ENCODE measurements at places on chromosomes 13 and 19.

DNA sequence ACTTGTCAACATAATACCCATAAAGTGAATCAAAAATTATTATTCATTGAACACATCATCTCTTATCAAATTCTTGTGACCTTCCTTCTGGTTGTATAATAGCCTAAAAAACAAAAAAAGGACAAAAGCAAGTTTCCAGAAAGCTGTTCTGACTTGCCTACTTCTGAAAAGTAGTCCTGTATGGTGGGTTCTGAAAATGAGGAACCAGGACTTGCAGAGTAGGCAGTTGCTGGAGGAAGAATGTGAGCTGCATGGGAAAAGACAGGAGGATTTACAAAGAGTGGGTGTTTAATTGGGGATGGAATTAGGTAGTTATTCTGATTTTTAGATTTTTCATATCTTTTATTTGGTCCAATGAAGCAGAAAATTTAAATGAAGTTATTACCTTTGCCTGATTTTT, 56.7 kb downstream of the RCBTB2 start:
- no peak for DNase-seq

DNA sequence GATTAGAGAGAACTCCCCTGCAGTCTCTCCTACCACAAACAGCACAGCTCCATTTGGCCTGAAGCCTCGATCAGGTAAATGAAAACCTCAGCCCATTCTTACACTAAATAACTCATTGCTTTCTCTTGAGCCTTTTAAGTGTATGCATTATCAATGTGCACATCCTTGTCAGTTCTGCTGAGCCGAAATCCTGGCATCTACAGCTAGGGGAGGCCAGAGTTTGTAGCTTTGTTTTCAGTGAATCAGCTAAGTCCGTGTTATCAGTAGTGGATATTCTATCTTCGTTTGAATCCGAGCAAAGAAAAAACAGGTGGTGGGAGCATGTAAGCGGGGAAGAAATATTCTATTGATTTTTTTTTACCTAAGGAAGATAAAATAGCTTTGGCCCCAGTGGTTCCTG, 84.4 kb downstream of the ESD start:
- DNase-seq: no peak

DNA sequence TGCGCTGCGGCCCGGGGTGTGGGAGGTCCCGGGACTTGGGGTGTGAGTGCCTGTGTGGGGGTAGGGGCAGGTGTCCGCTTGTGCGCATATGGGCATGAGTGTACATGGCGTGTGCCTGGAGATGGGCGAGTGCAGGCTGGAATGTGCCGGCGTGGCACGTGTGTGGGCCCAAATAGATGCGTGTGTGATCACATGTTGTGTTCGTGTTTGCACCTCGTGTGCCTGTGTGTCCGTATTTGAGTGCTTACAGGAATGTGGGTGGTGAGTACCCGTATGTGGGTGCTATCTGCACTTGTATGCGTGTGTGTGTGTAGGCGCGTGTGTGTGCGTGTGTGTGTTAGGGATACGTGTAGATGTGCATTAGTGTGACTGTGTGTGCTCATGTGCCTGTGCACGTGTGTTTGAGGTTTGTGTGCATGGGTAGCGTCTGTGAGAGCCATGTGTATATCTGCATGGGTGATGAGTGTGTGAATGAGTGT, 3.4 kb downstream of the ZNF536 start:
- DNase-seq: no peak

- no peak for DNase-seq
These were observed 12.9 kb downstream of the CLPTM1 start for GRCh38 chr19:44968118-44968517.

GRCh38 chr19:40862785-40863184, 12.5 kb upstream of the CYP2A6 start:
- DNase-seq: peak; percentile 20

DNA sequence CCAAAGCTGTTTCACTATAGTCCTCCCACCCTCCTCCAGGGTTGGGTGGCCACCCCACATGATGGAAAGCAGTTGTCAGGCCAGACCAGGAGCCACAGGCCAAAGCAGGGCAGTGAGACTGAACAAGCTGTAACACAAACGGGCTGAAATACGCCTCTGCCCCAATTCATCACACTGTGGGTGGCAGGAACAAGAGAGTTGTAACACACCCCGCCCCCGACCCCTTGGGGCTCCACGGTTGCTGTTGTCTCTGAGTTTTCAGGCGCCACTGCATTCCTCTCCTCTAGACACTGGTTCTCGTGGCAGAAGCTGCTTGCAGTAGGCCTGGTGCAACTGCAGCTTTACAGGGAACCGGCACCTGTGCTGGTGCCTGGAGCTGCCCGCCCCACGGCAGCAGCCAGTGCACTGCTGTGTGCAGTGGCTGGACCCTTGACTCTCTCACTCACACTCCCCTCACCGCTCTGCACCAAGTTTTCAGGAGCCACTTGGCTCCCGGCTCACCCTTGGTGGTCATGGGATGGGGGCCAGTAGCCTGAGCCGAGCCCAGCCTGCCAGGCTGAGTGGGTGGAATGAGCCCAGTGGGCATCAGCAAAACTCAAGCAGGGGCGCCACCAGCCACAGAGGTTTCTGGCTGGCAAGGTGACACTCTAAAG, 1314.5 kb upstream of the MIR17HG start:
- no peak for DNase-seq

DNA sequence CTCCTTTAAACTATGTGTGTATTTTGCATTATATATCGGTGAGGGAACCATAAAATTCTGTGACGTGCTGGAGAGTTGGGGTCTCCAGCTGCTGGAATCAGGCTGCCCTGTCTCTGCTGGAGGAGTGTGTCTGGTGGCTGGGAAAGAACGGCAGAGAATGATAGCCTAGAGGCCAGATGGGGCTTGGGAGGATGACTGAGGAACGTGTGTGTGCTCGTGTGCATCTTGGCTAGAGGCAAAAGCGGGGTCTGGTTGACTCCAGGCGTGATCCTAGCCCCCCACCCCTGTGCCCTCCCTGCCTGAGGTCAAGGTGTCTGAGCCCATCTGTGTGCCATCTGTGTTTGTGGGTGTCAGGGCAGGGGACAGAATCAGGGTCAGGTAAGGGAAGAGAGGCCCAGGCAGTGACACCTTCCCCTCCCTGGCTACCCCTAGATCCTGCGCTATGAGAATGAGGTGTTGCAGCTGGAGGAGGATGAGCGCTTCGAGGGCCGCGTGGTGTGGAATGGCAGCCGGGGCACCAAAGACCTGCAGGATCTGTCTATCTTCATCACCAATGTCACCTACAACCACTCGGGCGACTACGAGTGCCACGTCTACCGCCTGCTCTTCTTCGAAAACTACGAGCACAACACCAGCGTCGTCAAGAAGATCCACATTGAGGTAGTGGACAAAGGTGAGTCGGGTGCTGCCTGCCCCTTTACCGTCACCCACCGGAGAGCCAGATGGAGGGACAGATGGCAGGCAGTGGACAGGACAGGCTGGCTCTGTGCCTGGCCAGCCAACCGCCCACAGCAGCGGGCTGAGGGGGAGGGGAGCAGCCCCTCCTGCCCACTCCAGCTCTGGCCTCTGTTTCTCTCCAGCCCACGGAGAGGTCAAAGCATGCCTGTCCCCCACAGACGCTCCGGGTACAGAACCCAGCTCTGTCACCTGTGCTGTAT, 3.1 kb downstream of the SCN1B start:
- no peak for DNase-seq

- no peak for DNase-seq
These were observed 27.5 kb downstream of the RAB20 start for GRCh38 chr13:110533771-110534670.

GRCh38 chr13:50006426-50007135, 8.7 kb upstream of the KCNRG start:
- no peak for DNase-seq
